ENCODE measurements at places on chromosomes 7 and 10. TPM values are rescaled to one million over a fixed set of nuclear protein-coding genes. Genes with fewer than 3 reads are reported as not detected.

Gene SEMA3C
- total RNA-seq = 201 TPM

Gene BEND7
- 9.7 TPM for total RNA-seq

Gene CH25H
- total RNA-seq = 6.3 TPM

Gene MKX
- 4.5 TPM for total RNA-seq

Gene NEUROD6
- not detected for total RNA-seq

Gene PTPN20
- total RNA-seq = 4.8 TPM

Gene SPDYE8
- not detected for total RNA-seq

Gene CPA1
- 2.0 TPM for total RNA-seq

Gene SLC26A5
- total RNA-seq = 0.47 TPM

Gene ASAH2
- 0.38 TPM for total RNA-seq

Gene ITGB8
- total RNA-seq = 15.4 TPM

Gene SVOPL
- not detected for total RNA-seq

Gene DDC
- 0.60 TPM for total RNA-seq

Gene TET1
- 6.5 TPM for total RNA-seq

Gene MNX1
- not detected for total RNA-seq

Gene TMEM254
- 14.3 TPM for total RNA-seq

Gene CREB5
- total RNA-seq = 87.0 TPM

Gene FOXI2
- not detected for total RNA-seq

Gene ATP5MK
- total RNA-seq = 169 TPM

Gene TUBB8
- not detected for total RNA-seq

Gene PRRT4
- 7.6 TPM for total RNA-seq

Gene OR9A2
- total RNA-seq = not detected

Gene P4HA1
- 40.8 TPM for total RNA-seq

Gene A1CF
- total RNA-seq = 0.19 TPM

Gene PRSS37
- total RNA-seq = not detected

Gene ABCB1
- 21.1 TPM for total RNA-seq

Gene SLC18A3
- total RNA-seq = not detected
